Activated naive CD8-positive, alpha-beta T cell treated with anti-CD3 and anti-CD28 coated beads, Interleukin-2, amount 10 ng/mL, durations not matched to agents 7 days and 5 days (primary cell): ENCODE measurements at places on chromosomes 7 and 10. TPM values are rescaled to one million over a fixed set of nuclear protein-coding genes. Genes with fewer than 3 reads are reported as not detected.

The GARS1 gene
- total RNA-seq: 154 TPM

The PNLIP gene
- total RNA-seq: not detected

DNA sequence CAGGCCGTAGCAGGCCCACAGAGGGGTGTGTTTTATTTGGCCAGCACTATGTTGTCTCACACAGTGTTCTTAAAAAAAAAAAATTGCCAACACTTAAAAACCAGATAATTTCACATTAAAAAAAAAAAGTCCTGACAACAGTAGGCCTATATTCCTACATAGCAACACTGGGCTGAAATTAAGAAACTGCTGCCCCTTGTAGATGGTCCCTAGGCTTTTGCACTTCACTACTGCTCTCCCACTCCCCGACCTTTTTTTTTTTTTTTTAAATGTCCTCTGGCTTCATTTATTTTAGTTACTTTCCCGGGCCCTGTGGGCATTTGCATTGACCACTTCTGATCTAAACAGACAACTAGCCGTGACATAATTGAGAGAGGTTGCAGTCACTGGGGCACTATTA, 36.0 kb downstream of the SPAG6 start:
- H3K36me3 ChIP-seq: no peaks in the 10 kb centered on the region
- no peak for DNase-seq
- no peaks in the 10 kb centered on the region for H3K27me3 ChIP-seq
- H3K4me3 ChIP-seq: no peak overlapping the region
- H3K4me1 ChIP-seq: peaks cover 12% of the 10 kb centered on the region

GRCh38 chr7:134657526-134657925, 10.9 kb downstream of the BPGM start:
- no peak overlapping the region for H3K4me3 ChIP-seq
- H3K36me3 ChIP-seq: peaks cover 47% of the 10 kb centered on the region
- H3K27ac ChIP-seq: no peak overlapping the region
- peaks cover 21% of the 10 kb centered on the region for H3K4me1 ChIP-seq
- no peak for DNase-seq

The UCN3 gene
- total RNA-seq: not detected

DNA sequence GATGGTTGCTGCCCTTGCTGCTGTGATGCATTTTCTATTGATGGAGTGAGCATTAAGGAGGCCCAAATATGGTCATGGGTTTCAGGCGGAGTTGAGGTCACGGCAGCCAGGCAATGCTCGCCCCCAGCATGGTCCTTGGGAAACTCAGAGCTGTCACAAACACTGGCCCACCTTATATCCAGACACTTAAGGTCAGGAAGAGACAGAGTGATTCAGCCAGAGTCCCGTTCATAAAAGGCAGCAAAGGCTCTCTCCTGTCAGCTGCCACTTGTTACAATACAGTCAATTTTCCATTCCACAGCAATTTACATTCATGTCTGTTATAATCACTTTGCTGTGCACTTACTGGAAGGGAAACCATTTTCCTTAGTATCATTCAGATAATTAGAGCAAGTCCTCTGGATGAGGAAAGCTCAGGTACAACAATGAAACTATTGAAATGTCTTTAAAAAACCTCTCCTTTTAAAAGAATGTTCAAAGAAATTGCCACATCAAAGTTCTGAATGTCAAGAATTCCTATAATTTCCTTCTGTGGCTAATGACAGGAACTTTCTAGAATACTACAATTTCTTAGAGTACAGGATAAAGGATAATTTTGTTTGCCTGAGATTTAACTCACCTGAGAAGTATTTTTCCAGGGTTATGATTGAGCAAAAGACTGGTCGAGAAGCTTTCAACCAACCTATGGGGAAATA, 14.8 kb upstream of the ANKRD1 start:
- no peak overlapping the region for H3K27ac ChIP-seq
- peak overlapping the region; percentile 18 for H3K4me3 ChIP-seq
- peaks cover 14% of the 10 kb centered on the region for H3K4me1 ChIP-seq
- no peak for DNase-seq
- H3K36me3 ChIP-seq: no peaks in the 10 kb centered on the region

The AP3M1 gene
- total RNA-seq: 45.4 TPM

- DNase-seq: no peak
- no peaks in the 10 kb centered on the region for H3K36me3 ChIP-seq
- H3K4me1 ChIP-seq: no peaks in the 10 kb centered on the region
- H3K27ac ChIP-seq: no peak overlapping the region
- H3K27me3 ChIP-seq: peaks cover 18% of the 10 kb centered on the region
Measured at GRCh38 chr10:43585981-43586729, 11.7 kb upstream of the ZNF239 start.

The BICC1 gene
- not detected for total RNA-seq

The MXI1 gene
- total RNA-seq: 33.2 TPM

DNA sequence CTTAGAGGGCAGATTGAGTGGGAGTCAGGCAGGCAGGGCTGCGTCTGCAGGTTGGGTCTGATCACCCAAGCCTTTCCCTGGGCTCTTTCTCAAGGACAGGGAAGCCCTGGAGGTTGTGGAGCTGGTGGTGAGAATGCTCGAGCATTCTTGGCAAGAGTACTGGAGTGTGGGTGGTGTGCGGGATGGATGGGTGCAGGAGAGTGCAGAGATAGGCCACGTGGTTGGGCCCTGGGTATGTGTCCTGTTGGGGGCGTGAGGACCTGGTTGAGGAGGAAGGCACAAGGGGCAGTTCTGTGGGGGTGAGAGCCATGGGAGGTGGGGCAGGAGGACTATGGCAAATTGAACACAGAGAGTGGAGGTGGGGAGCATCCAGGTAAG, 135.9 kb downstream of the PTPN20 start:
- H3K36me3 ChIP-seq: no peaks in the 10 kb centered on the region
- DNase-seq: no peak
- no peak overlapping the region for H3K27ac ChIP-seq
- H3K4me3 ChIP-seq: no peak overlapping the region
- H3K4me1 ChIP-seq: peaks cover 12% of the 10 kb centered on the region

- H3K4me3 ChIP-seq: peak overlapping the region; percentile 4
- no peaks in the 10 kb centered on the region for H3K36me3 ChIP-seq
- no peak for DNase-seq
Measured at GRCh38 chr10:3424111-3424851, 251.7 kb upstream of the PITRM1 start.

- no peak for DNase-seq
- H3K27ac ChIP-seq: no peak overlapping the region
- peaks cover 4% of the 10 kb centered on the region for H3K27me3 ChIP-seq
- H3K36me3 ChIP-seq: no peaks in the 10 kb centered on the region
- no peak overlapping the region for H3K4me3 ChIP-seq
Measured at GRCh38 chr7:16063716-16064675, 357.3 kb downstream of the CRPPA start.

The FAM25C gene
- total RNA-seq: not detected

GRCh38 chr10:102648889-102649796, 4.9 kb downstream of the TRIM8 start:
- peak; percentile 67 for DNase-seq
- peak overlapping the region; percentile 99 for H3K27ac ChIP-seq
- H3K4me3 ChIP-seq: peak overlapping the region; percentile 87
- H3K4me1 ChIP-seq: peaks cover 66% of the 10 kb centered on the region

GRCh38 chr10:129344103-129344502, 122.9 kb upstream of the MGMT start:
- H3K27ac ChIP-seq: no peak overlapping the region
- no peaks in the 10 kb centered on the region for H3K4me1 ChIP-seq
- H3K27me3 ChIP-seq: peaks cover 2% of the 10 kb centered on the region
- H3K36me3 ChIP-seq: no peaks in the 10 kb centered on the region
- no peak overlapping the region for H3K4me3 ChIP-seq

DNA sequence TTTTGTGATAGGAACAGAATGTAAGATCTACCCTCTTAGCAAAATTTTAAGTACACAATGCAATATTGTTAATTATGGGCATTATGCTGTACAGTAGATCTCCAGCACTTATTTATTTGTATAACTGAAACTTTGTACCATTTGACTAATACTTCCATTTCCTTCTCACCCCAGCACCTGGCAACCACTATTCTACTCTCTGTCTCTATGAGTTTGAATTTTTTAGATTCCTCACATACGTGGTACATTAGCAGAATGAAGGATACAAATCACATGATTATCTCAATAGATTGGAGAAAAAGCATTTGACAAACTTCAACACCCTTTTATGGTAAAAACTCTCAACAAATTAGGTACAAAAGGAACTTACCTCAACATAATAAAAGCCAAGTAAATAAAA, 90.3 kb upstream of the DLX6 start:
- no peak overlapping the region for H3K27ac ChIP-seq
- H3K4me1 ChIP-seq: no peaks in the 10 kb centered on the region
- H3K4me3 ChIP-seq: no peak overlapping the region
- DNase-seq: no peak
- H3K36me3 ChIP-seq: no peaks in the 10 kb centered on the region
- H3K27me3 ChIP-seq: peaks cover 14% of the 10 kb centered on the region

GRCh38 chr10:132654121-132654571, 116.6 kb downstream of the INPP5A start:
- no peak overlapping the region for H3K4me3 ChIP-seq
- no peaks in the 10 kb centered on the region for H3K4me1 ChIP-seq
- H3K27me3 ChIP-seq: no peaks in the 10 kb centered on the region
- H3K36me3 ChIP-seq: no peaks in the 10 kb centered on the region

- DNase-seq: peak; percentile 71
- H3K27ac ChIP-seq: no peak overlapping the region
- peaks cover 72% of the 10 kb centered on the region for H3K27me3 ChIP-seq
Measured at GRCh38 chr7:129780257-129780973, 168.9 kb downstream of the NRF1 start.

The TSPAN13 gene
- total RNA-seq: 0.42 TPM

GRCh38 chr7:139340808-139341057, 404 bp upstream of the FMC1 start:
- H3K4me1 ChIP-seq: peaks cover 21% of the 10 kb centered on the region
- peak overlapping the region; percentile 99 for H3K27ac ChIP-seq
- DNase-seq: no peak
- peak overlapping the region; percentile 90 for H3K4me3 ChIP-seq
- H3K36me3 ChIP-seq: peaks cover 9% of the 10 kb centered on the region

The CNPY1 gene
- total RNA-seq: not detected

DNA sequence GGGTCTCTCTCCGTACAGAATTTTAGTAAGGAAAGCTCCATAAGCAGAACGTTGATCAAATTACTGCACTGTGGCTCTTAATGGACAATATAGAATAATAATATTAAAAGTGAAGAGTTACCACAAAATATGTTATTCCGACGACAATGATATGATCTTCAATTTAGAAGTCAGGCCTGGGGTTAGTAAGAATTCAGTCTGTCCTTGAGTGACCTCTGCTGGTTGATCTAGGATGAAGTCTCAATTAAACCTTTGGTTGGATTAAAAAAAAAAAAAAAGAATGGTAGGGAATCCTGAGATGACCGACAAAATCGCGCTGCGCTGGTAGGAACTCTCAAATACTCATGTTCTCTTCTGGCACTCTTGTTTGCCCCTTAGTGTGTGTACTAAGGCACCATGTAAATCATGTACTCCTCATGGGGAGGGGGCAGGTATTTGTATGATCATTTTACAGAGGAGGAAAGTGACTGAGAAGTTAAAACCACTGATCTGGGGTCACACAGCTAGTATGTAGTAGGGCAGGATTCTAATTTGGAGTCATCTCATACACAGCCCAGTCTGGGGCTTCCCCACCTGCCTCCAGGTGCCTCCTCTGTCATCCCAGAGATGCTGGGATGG, 161.3 kb upstream of the NPVF start:
- no peaks in the 10 kb centered on the region for H3K4me1 ChIP-seq
- no peak for DNase-seq
- no peak overlapping the region for H3K27ac ChIP-seq
- no peaks in the 10 kb centered on the region for H3K36me3 ChIP-seq
- H3K27me3 ChIP-seq: peaks cover 19% of the 10 kb centered on the region
- H3K4me3 ChIP-seq: no peak overlapping the region

DNA sequence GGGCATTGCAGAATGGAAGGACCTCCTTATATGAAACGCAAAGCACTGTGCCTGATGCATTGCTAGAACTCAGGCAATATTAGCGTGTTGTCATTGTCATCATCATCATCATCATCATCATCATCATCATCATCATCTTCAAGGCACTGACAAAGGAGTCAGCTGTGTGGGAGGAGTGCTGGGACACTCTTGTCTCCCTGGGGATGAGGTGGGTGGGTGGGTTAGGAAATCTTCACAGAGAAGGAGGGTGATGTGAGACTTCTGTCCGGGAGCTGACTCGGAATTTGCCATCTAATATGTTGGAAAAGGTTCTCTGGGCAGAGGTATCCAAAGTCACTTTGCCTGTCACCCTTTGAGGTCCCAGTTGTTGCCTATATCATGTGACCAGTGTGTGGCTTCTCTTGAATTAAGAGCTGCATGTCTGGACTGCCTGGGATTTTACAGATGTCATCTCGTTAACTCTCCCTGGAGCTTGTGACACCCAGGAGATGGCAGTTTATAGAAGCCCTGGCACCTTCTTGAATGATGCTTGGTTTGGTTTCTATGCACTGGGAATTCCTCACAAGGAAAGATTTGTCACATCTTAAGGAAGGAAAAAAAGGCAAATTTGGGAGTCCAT, 7.1 kb downstream of the HTRA1 start:
- DNase-seq: no peak
- peaks cover 52% of the 10 kb centered on the region for H3K27me3 ChIP-seq
- no peak overlapping the region for H3K27ac ChIP-seq
- no peaks in the 10 kb centered on the region for H3K4me1 ChIP-seq
- H3K4me3 ChIP-seq: no peak overlapping the region
- H3K36me3 ChIP-seq: no peaks in the 10 kb centered on the region

DNA sequence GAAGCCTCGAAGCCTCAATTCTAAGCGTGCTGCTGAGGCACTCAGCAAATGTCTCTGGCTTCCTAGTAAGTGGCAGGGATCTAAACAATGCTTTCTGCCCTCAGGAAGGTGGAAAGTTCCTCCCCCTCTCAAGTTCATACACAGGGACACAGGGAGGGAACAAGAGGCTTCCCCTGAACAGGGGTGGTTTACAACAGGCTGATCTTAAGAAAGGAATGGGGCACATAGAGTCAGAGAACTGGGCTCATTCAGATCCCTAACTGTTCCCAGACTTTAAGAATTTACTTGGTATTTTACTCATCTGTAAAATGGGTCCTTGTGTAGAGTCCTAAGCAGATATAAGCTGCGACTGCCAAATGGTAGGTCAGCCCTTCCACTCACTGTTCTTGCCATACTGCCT, 2.5 kb downstream of the TNS3 start:
- H3K4me1 ChIP-seq: peaks cover 6% of the 10 kb centered on the region
- H3K4me3 ChIP-seq: no peak overlapping the region
- H3K27me3 ChIP-seq: peaks cover 34% of the 10 kb centered on the region
- no peak for DNase-seq

The PDE6C gene
- total RNA-seq: not detected

The EBF3 gene
- not detected for total RNA-seq

GRCh38 chr10:4003348-4003973, 218.5 kb upstream of the KLF6 start:
- peaks cover 16% of the 10 kb centered on the region for H3K36me3 ChIP-seq
- H3K27me3 ChIP-seq: no peaks in the 10 kb centered on the region
- peaks cover 3% of the 10 kb centered on the region for H3K4me1 ChIP-seq
- no peak overlapping the region for H3K4me3 ChIP-seq

The BAIAP2L1 gene
- total RNA-seq: 2.2 TPM

The NEBL gene
- total RNA-seq: not detected

GRCh38 chr10:89589101-89589720, 53.8 kb upstream of the SLC16A12 start:
- peaks cover 3% of the 10 kb centered on the region for H3K4me1 ChIP-seq
- H3K36me3 ChIP-seq: peaks cover 27% of the 10 kb centered on the region
- no peak overlapping the region for H3K4me3 ChIP-seq
